ENCODE measurements at places on chromosomes 7 and 10.
A peak's percentile ranks its signal among the peaks of the same experiment; 100 is the strongest.

GRCh38 chr10:124573726-124574455 lies 112.3 kb downstream of the LHPP start:
- no peak for DNase-seq

DNA sequence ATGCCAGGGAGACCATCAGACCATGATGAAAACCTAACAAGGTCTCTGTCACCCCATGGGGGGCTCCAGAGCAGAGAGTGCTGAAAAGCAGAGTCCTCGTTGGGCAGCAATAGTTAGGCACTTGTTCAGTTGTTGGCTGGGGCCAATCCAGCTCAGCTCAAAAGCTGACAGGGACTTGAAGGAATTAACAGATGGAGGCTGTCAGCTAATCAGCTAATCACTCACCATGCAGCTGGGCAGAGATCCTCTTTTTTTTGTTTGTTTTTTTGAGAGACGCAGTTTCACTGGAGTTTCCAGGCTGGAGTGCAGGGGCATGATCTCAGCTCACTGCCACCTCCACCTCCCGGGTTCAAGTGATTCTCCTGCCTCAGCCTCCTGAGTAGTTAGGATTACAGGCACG lies 18.1 kb downstream of the CEP55 start:
- DNase-seq, result no peak

DNA sequence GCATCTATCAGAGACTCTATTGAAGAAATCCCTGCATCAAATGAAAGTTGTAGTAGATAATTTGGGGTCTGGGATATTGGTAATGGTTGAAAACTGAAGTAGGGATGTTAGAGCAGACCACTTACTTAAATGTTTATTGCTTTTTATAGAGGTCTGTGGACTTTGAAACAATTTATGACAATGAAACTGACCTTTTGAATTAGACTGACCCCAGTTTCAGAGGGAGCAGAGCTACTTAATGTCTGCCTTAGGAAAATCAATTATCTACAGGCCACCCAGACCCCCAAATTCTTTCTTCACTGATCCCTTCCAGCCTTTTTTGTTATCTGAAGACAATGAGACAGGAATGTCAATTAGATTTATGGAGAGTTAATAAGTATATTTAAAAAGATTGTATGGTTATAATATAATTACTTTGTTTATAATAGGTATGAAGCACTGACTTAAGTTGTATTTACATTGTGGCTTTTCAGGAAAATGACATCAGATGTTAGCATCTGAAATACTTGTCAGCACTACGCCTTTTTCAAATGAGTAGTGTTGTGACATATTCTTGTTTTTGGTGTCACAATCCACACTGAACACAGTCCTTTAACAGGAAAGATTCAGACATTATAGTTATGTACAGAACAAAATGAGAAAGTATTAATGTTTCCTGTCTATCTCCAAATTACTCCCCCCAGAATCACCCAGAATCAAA lies 13.9 kb downstream of the MGAM2 start:
- no peak for DNase-seq

DNA sequence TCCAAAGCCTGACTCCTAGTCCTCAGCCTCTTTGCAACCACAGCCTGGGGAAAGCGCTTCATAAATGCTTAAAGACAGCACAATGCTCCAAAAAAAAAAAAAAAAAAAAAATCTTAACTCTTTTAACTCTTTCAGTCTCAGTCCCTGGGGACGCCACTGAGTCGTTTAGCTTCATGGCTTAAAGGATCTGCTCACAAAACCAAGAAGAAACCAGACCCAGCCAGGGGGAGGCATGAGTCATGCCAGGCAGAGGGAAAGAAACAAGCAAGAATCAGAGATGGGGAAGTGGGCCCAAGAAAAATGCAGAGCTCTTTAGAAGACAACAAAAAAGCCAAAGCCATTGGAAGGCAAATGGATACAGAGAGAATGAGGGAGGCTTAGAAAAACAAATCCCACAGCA lies 32.5 kb upstream of the DOCK1 start:
- DNase-seq, result no peak

DNA sequence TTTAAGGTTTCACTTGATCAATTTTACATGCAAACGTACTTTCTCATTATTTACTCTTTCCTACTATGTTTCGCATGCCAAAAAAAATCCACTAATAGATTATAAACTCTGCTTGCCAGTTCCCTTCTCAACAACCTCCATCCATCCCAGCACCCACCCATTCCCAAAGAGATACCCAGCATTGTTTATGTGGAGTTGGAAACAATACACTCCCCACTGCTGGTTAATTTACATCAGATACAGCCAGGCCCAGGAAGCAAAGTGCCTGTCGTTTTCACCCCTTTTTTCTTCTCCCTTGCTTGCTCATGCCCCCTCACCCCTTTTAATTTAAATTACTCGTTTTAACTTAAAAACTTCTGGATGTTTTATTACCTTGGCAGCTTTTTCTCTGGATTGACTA lies 59.9 kb downstream of the HIBADH start:
- DNase-seq, result no peak

GRCh38 chr7:27185013-27185853 lies at the start of gene HOXA11:
TSS of gene HOXA11 (minus strand) at chr7:27185232. CDS start at chr7:27185144, 88 bp downstream.
- no peak for DNase-seq

GRCh38 chr10:84696610-84697009 lies 368.2 kb downstream of the CCSER2 start:
- DNase-seq, result no peak

DNA sequence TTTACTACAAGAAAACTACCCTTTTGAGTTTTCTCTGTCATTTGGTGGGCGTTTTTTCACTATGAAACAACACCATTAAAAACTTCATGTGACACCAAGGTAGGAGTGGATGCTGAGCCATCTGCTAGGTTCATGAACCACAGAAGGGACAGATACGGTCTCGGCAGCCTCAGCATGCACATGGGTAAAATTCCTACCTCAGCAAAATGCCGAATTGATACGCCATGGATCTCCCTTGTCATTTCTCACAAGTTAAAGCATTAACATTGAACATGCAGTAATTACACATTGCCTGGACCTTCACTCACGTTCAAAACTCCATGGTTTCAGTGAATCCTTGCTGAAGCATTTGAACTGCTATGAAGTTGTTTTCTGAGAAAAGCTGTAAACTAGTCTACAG lies 121.5 kb upstream of the EGR2 start:
- DNase-seq, result no peak

- DNase-seq, result no peak
These were observed 1.3 kb downstream of the CHST12 start for GRCh38 chr7:2404714-2405119.

DNA sequence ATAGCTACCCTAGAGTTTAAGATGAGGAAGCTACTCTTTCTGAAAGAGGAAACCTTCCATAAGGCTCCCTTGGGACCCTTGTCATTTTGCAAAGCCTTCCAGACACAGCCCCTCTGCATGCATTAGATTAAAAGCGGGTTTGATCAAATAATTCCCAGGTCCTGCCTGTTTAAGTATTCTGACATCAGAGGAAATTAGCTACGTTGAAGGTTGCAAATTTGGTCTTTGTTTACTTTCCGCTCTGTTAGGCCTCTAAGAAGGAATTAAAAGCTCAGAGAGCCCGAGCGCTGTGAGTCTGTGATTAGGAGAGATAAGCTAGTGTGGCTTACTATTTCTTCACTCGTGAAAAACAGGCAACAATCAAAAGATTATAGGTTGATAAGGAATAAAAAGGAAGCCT lies 1.4 kb upstream of the THSD7A start:
- DNase-seq, result no peak

DNA sequence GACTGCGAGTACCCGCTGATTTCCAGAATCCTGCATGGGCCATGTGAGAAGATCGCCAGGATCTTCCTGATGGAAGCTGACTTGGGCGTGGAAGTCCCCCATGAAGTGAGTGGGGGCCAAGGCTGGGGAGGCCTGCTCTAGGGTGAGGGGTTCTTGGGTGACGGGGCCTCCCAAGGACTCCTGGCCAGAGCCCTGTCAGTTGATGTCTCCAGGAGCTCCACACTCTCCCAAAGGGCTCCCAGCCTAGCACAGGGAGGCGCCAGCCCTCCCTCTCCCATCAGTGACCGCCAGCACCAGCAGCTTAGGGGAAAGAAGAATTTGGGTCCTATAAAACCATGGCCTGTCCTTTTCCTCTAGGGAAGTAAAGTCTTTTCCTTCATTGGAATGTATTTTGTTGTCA lies 9.8 kb upstream of the ZNF22 start:
- DNase-seq, result no peak

- DNase-seq, result no peak
These were observed 45.0 kb upstream of the IFRD1 start for GRCh38 chr7:112405286-112405685.

DNA sequence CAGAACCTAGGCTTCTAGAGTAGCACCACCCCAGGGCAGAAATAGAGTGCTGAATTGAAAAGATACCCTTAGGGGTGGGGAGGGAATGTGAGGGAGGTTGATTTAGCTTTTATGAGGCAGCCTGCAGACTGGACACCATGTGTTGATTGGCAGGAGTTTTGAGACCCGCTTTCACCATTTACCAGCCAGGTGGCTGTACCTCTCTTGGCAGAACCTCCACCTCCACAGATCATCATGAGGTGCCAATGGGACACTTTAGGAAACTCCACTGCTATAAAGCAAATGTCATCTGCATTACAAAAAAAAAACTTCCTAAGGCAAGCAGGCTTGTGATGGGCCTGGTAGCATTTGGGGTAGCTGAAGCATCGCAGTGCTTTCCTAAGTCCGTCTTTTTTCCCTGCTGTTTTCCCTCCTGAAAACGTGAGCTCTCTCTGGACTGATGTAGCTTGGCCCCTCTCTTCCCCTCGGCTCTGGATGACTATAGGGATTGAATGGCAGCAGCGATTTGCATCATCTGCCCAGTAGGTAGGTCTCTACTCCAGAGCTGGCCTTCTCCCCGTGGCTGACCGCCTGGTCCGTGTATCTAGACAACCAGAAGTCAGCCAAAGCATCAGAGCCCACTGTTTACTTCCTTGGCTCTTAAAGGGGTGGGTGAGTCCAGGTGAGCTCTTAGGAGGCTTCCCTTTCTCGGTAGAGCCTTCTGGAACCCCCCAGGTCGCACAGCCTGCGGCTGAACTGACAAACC lies 1.3 kb downstream of the PCBD1 start:
- no peak for DNase-seq

DNA sequence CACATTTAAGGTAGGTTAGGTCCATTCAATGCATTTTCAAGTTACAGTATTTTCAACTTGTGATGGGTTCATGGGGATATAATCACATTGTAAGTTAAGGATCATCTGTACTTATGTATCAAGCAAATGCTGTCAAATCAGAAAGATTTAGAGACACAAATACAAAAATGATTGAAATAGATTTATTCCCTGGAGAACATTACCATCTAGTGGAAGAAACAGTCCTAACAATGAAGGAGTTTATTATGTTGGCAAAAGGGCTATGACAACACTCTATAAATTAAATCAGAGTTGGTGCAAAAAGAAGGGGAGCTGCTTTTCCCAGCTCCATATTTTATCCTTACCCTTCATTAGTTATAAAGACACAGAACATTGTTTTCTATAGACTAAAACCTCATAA lies 69.0 kb downstream of the PRSS58 start:
- DNase-seq, result peak; percentile 4

- no peak for DNase-seq
These were observed 236.4 kb upstream of the SP4 start for GRCh38 chr7:21191321-21192073.

GRCh38 chr7:98678215-98678614 lies 61.1 kb downstream of the NPTX2 start:
- DNase-seq, result no peak

- no peak for DNase-seq
These were observed 18.5 kb downstream of the PIK3CG start for GRCh38 chr7:106883456-106884026.

DNA sequence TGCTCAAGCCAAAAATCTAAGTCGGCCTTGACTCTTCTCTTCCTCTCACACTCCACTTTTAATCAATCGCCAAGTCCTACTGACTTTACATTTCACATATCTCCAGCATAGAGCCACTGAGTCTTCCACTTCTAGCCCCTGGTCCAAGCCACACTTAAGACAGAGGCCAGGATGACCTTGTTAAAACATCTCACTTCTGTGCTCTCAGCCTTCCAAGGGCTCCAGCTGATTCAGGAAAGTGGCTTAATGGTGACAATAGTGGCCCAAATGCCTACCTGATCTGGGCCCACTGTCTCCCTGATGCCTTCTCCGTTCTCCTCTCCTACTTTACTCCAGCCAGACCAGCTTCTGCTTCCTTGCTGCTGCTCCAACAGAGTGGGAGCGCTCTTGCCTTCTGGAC lies 4.4 kb downstream of the TBATA start:
- DNase-seq, result no peak

DNA sequence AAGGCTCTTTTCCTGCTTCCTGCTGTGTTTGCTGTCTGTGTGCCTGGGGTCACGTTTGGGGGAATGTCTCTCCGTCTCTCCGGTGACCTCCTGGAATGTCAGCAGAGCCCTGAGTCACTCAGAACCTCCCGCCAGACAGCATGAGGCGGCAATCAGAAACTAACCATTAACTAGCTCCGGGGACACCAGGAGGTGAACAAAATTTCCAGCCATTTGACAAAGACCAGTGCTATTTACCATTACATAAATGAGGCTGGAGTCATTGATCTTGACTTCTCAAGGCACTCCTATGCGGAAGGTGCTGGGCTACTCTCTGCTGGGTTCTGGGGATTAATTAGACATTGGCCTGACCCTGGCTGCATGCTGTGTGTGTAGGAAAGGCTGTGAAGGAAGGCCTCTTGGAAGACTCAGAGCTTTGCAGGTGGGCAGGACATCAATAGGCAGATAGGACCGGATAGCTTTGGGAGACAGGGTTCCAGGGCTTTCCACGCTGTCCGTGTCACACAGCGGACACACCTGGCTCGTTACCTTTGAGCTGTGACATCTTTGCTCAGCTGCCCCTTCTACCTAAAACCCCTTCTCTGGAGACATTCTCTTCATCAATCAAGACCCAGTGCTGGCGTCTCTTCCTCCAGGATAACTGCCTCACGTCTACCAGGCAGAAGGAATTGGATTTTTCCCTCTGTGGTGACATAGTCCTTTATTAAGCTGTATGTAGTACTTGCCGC lies 77.0 kb downstream of the PFKFB3 start:
- DNase-seq, result no peak

GRCh38 chr10:114917459-114917858 lies 20.5 kb upstream of the TRUB1 start:
- DNase-seq, result no peak

DNA sequence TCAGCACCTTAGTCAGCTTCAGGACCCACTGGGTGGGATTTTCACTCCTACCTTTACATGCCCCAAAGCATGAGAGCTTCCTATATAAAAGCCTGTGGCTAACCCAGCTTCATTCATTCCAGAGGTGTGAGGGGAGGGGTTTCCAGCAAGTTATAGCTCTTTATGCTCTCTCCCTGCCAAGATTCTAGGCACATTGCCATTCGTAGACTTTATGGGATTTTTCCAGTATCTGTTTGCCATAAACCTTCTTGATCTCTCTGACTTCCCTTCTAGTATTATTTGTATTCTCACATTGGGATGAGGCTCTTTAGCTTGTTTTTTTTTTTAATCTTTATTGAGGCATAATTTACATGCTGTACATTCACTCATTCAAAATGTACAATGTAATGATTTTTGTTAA lies 67.5 kb downstream of the POU6F2 start:
- no peak for DNase-seq

GRCh38 chr7:21544715-21545114 lies 1.9 kb downstream of the DNAH11 start:
- DNase-seq, result no peak

GRCh38 chr7:37448011-37448635 lies 541 bp downstream of the ELMO1 start:
- no peak for DNase-seq

Measured in midbrain (tissue), 1 donor.